ENCODE measurements at places on chromosomes 2 and 18. TPM values are rescaled to one million over a fixed set of nuclear protein-coding genes. Genes with fewer than 3 reads are reported as not detected.
A peak's percentile ranks its signal among the peaks of the same experiment; 100 is the strongest.

GRCh38 chr2:176814740-176815367 is 397.7 kb upstream of the HNRNPA3 start:
- no peak overlapping the region for H3K27ac ChIP-seq
- H3K27me3 ChIP-seq, result no peaks in the 10 kb centered on the region
- H3K4me1 ChIP-seq, result peaks cover 37% of the 10 kb centered on the region
- DNase-seq, result no peak
- H3K36me3 ChIP-seq, result peaks cover 2% of the 10 kb centered on the region
- peak overlapping the region; percentile 43 for H3K4me3 ChIP-seq

GRCh38 chr2:207975921-207976320 is 49.4 kb downstream of the PLEKHM3 start:
- no peaks in the 10 kb centered on the region for H3K27me3 ChIP-seq
- no peak overlapping the region for H3K27ac ChIP-seq
- DNase-seq, result no peak
- no peak overlapping the region for H3K4me3 ChIP-seq
- H3K36me3 ChIP-seq, result peaks cover 37% of the 10 kb centered on the region

Gene ALK
- not detected for total RNA-seq

DNA sequence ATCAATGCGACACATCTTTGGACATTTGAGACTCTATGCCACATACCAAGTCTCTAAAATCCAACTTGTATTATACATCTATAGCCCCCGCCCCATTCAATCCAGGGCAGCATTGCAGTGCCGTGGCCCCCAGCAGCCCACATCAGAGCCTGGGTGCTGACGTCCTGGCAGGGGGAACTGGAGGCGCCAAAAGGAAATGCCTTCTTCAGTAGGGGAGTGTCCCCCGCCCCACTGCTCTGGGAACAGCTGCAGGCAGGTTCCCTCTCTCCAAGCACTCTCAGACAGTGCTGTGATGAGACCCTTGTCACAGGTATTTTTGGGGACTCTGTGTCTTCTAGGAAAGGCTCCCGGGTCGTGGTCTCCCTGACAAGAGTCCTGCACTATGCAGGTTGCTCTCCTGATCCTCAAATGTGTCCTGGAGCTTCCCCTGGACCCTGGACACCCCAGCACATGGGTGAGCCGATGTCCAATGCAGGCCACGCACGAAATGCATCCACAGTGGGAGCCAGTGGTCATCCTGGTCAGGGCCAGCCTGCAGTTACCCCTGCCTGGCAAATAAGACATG is 188.7 kb downstream of the RTP5 start:
- no peak overlapping the region for H3K4me3 ChIP-seq
- no peaks in the 10 kb centered on the region for H3K4me1 ChIP-seq
- DNase-seq, result no peak
- peaks cover 10% of the 10 kb centered on the region for H3K36me3 ChIP-seq
- H3K27ac ChIP-seq, result no peak overlapping the region
- peaks cover 9% of the 10 kb centered on the region for H3K27me3 ChIP-seq

- peak overlapping the region; percentile 97 for H3K27ac ChIP-seq
- no peaks in the 10 kb centered on the region for H3K27me3 ChIP-seq
- H3K36me3 ChIP-seq, result no peaks in the 10 kb centered on the region
- peak overlapping the region; percentile 91 for H3K4me3 ChIP-seq
These were observed 67.9 kb downstream of the LRRFIP1 start for GRCh38 chr2:237695201-237695780.

- H3K27me3 ChIP-seq, result no peaks in the 10 kb centered on the region
- DNase-seq, result no peak
- H3K36me3 ChIP-seq, result peaks cover 11% of the 10 kb centered on the region
- H3K4me3 ChIP-seq, result no peak overlapping the region
These were observed 14.1 kb downstream of the SLC66A3 start for GRCh38 chr2:11169333-11169732.

Data from naive thymus-derived CD8-positive, alpha-beta T cell (primary cell).